Stimulated activated effector memory CD8-positive, alpha-beta T cell treated with anti-CD3 and anti-CD28 coated beads, Interleukin-12 subunit alpha, Interleukin-12 subunit beta, amount 100 ng/mL, for 72 hours (primary cell): ENCODE measurements at places on chromosomes 4 and X.

DNA sequence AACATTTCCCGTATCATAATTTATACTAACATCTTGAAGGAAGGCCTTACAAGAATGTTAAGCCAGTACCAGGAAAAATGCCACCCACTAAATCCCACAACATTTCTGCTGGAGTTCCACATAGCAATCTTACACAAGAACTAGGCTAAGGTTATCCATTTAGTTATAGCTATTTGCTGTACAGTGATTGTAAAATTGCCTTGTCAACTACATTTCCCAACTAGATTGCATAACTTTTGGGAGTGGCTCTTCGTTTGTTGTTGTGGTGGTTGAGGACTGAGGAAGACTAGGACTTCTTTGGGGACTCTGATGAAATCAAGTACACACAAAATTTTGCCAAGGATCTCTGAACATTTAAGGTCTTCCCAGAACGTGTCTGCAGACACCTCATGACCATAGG, 8.0 kb downstream of the IBSP start:
- no peak for DNase-seq

DNA sequence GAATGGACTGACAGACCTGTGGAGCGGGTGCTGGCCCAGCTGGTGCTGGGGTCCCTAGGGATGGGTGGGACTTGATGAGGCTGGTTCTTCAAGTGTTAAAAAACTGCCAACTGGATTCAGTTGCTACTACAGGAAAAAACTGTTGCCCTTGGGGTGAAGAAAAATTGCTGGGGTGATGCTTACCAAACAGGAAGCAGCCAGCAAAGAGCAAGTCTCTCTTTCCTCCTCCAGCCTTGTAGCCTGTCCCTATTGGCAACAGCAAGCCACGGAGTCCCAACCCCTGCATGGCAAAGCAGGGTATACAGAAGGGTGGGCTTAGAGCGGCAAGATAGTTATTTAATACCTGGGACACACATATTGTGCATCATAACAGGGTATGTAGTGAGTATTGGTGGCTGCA, 60.1 kb upstream of the ATP8A1 start:
- DNase-seq, result no peak

DNA sequence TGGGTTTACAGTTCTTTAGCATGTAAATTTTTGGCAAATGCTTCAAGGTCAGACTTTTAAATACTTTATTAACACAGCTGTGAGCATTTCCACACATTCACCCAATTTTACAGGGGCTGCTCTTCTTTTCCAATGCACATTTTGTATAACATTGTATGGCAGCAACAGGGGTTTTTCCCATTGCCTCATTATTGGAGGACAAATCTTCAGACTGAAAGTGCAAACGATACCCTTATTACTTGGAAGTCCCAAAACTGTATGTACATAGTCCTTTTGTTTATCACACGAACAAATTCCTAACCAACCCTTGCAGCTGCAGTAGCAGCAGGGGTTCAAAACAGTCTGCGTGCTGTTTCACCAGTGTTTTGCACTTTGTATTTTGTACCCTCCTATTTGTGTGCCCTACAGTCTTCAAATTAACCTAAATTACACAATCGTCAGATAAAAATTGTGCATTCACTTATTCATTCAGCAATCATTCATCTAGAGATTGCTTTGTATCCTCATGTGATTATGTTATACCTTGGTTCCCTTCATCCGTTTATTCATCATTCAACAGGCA, 330.7 kb upstream of the RASGEF1B start:
- DNase-seq, result no peak

DNA sequence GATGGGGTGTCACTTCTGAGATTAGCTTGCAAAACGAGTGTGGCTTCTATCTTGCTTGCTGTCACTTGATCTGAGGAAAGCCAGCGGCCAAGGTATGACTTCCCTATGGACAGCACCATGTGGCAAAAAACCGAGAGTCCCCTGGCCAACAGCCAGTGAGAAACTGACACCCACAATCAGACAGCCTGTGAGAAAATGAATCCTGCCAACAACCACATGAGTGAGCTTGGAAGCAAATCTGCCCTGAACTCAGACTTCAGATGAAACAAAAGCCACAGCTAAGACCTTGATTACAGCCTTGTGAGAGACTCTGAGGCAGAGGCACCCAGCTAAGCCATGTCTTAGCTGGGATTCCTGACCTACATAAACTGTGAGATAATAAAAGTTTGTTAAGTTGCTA, 45.5 kb downstream of the PPP1R2C start:
- no peak for DNase-seq

GRCh38 chr4:6270636-6271121, 1.0 kb downstream of the WFS1 start:
- DNase-seq, result no peak

- no peak for DNase-seq
Measured at GRCh38 chr4:143097751-143098150, 87.0 kb upstream of the USP38 start.

DNA sequence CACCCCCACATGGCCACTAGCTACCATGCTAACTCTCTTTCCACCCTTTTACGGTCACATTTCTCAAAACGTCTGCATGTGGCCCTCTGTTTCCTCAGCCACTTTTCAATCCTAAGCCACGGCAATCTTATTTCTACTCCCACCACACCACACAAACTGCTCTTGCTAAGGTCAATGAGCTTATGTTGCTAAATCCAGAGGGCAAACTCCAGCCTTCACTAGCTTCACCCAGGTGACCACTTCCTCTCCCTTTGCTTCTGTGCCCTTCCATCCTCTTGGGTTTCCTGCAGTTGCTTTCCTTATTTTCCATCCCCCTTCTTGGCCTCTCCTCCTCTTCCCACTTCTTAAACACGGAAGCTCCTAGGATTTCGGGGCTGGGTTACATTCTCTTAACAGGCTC, 16.5 kb downstream of the CETN2 start:
- DNase-seq, result no peak

DNA sequence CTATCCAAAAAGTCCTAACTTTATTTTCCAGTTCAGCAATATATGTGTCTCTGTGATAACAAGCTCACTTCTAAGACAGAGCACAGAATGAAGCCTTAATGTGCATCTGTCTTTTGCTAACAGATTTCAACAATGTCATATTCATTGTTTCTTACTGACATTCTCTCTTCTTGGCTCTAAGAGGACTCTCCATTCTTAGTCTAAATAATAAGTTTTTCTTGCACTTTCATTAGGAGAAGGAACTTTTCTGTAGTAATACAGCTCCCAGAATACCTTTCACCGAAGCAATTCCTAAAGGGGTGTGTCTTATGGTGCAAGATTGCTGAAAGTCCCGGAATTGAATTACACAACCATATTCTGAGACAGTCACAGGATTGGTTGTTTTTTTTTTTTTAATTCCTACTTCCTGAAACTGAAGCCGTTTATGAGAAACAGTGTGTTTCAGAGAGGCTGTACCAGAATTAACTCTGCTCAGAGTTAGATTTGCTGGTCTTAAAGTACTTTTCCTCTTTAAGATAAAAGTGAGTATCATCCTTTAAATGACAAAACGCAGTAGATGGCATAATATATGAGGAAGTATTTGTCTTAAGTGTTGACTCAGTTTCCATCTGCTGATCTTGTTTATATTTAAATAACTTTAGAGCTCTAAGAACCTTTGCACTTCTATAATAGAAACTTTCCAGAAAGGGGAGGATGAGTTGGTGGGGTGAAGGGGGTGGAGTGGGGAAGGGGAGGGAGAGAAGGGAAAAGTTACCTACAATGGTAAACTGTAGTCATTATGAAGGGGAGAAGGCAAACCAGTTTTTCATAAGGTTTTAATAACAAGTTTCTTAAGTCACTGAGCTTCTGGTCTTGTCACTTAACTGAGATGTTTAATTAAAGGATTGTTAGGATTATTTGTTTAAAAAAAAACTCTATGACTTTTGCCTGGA, at the start of gene ALPK1:
Gene ALPK1 (plus strand): TSS at position 421 of the 932 bp plus-strand sequence.
- DNase-seq, result no peak

- DNase-seq, result no peak
Measured at GRCh38 chrX:134717698-134718097, 59.4 kb upstream of the PLAC1 start.

DNA sequence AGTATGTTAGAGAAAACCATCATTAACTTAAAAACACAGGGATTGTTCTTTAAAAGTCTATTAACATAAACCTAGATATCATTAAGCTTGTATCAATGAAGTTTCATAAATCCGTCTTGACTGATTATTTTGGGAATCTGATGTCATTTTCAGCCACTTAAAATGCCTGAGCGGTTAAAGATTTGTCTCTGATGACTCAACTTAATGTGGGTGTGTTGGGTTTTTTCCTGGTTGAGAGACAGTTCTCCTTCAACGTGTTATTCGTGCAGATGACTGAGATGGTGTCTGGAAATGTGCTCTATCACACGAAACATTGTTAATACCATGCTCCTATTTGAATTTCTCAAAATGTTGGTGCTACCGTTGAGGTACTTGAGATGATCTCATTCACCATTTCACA, 227.3 kb upstream of the TENM3 start:
- DNase-seq, result no peak

GRCh38 chr4:151679231-151679630, 81.6 kb downstream of the GATB start:
- no peak for DNase-seq

- no peak for DNase-seq
Measured at GRCh38 chr4:38743866-38744265, 38.9 kb downstream of the TLR10 start.

DNA sequence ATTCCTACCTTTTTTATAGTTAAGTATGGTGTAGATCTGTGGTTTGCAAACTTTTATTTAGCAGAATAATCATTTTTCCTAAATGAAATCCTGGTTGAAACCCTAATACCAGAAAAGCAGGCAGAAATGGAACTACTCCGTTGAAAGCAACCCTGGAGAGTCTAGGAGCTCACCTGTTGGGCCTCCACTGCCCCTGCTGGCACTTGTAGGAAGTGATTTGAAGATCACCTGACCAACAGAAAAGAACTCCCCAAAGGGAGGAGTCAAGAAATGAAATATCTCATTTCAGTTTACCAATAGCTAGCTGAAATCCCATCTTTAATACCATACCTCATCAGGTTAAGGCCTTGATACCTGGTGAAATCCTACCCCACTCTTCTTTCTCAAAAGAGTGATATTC, 277.1 kb downstream of the KLHL13 start:
- DNase-seq, result no peak

DNA sequence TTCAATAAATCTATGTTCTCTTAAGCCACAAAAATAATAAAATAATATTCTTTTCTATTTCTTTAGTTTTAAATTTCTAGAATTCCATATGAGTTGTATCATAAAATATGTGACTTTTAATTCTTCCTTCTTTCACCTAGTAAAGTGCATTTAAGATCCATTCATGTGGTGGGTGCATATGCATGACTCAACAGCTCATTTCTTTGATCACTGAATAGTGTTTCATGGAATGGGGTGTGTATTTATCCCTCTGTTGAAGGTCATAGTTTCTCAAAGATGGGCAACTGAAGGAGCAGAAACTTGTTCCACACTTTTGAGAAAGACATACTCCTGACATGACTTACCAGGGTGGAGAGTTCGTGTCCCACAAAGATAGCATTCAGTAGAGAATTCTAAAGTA, 1230.3 kb upstream of the AGA start:
- no peak for DNase-seq

DNA sequence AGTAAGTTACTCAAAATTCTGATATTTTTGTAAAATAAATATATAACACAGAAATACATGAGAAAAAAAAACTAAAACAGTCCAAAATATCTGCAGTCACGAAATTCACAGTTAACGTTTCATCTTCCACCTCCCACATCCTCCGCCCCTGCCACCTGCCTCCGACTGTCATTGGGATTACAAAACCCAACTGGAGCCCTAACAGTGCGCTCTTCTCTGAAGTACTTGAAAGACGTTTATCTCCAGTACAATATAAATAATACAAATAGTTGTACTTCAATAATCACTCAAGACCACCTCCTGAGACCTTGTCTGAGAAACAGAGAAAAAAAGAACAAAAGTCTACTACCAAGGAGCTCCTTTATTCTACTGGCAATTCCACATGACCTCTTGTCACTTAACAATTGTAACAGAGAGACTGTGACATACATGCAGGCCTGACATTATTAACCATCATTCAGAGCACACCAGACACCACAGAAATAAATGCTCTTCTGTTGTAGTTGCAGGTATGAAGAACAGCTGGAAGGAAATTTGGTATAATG, 280.6 kb downstream of the PPP3CA start:
- no peak for DNase-seq

DNA sequence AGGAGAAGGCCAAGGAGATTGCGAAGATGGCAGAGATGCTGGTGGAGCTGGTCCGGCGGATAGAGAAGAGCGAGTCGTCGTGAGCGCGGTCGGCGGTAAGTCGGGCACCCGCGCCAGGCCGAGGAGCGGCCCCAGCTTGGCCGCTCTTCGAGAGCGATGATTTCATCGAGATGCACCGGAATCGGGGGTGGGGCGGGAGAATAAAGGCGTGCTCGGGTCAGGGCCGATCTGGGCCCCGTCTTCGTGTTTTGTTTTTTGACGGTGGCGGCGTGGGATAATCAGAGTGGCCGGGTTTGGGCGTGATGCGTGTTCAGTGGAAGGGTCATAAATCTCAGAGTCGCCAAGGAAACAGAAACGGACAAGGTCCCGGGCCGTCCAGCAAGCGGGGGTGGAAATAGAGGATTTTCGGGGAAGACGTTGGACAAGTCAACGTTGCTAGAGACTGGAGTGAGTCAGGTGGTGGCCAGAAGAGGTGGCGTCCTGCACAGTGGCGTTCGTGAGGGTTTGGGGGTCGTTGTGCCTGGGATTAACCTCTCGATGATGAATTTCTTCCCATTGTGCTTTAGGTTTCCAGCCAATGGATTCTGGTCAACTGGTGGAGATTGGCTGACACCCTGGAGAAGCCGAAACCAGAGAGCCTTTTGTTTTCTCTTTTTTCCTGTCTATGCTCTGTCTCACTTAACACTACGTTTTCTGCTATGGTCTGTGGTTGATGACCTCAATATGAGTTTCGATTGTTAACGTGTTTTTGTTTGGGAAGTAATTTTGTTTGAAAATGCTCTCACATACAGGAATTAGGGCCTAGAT, 882 bp downstream of the MRFAP1 start:
- no peak for DNase-seq

- no peak for DNase-seq
Measured at GRCh38 chr4:45120163-45120562, 393.8 kb upstream of the GNPDA2 start.

DNA sequence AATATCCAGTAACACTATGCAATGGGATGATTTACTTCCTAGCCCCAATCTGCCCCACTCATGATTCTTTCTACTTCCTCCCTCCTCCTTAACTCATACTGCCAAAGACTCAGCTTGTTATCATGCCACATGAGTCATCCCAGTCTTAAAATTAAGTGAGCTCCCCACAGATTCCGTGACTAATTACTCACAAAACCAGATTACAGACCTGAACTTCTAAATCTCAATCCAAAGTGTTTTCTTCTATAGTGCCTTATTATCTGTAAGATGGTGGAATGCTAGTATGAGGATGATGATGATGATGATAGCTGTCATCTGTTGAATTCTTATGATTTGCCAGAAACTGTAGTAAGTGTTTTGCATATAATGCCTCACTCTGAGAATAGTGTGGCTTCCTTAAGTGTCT, 27.7 kb upstream of the GPC3 start:
- no peak for DNase-seq

DNA sequence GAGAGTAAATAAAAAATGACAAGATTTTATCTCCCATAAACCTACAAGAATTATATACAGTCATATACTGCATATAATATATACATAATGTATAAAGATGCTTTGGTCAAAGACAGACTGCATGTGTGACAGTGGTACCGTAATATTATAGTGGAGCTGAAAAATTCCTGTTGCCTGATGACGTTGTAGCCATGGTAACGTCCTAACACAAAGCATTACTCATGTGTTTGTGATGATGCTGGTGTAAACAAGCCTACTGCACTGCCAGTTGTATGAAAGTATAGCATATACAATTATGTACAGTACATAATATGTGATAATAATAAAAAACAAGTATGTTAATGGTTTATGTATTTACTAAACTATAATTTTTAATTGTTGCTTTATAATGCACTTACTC, 245.2 kb upstream of the CENPE start:
- DNase-seq, result no peak
